ENCODE measurements at places on chromosomes 5 and 9. TPM values are rescaled to one million over a fixed set of nuclear protein-coding genes. Genes with fewer than 3 reads are reported as not detected.

The NIPAL4 gene
- not detected for total RNA-seq

DNA sequence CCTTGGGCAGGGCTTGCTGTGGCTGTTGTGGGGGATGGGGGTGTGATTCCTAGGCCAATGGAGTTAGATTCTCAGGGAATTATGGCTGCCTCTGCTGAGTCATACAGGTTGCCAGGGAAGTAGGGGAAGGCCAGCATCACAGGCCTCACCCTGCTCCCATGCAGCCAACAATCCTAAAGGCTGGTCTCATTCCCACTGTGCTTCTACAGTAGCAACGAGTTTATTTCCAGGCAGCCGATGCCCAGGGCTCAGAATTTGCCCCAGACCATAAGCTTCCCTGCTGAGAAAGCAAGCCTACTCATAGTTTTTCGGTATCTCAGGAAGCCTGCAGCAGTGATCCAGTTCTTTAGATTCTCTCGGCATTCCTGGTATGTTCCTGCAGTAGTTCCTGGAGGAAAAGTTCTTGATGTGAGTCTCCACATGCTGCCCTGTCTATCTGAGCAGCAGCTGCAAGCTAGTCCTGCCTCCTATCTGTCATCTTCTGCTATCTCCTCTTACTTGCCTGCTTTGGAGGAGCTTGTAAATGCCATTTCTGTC is 59.3 kb upstream of the SELENOP start:
- peaks cover 5% of the 10 kb centered on the region for H3K4me1 ChIP-seq
- no peak overlapping the region for H3K27ac ChIP-seq
- no peaks in the 10 kb centered on the region for H3K36me3 ChIP-seq
- no peak for DNase-seq
- no peaks in the 10 kb centered on the region for H3K27me3 ChIP-seq

DNA sequence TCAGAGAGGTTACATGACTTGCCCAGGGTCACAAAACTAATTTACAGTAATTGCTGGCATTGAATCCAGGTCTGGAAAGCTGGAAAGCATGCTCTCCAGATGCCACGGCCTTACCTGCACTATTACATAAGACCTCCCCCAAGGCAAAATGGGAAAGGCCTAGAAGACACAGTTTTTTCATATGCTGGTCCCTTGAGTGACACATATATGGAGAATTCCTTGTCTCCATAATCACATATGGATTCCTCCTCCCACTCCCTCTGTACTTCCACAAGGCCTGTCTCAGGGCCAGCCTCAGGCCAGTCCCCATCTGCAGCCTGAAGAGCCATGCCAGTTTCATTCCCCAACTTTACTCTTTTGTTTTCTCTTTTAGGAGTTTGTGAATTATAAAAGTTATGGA is 28.6 kb upstream of the MEIKIN start:
- H3K27ac ChIP-seq, result no peak overlapping the region
- no peak overlapping the region for H3K4me3 ChIP-seq
- H3K27me3 ChIP-seq, result no peaks in the 10 kb centered on the region
- DNase-seq, result no peak

DNA sequence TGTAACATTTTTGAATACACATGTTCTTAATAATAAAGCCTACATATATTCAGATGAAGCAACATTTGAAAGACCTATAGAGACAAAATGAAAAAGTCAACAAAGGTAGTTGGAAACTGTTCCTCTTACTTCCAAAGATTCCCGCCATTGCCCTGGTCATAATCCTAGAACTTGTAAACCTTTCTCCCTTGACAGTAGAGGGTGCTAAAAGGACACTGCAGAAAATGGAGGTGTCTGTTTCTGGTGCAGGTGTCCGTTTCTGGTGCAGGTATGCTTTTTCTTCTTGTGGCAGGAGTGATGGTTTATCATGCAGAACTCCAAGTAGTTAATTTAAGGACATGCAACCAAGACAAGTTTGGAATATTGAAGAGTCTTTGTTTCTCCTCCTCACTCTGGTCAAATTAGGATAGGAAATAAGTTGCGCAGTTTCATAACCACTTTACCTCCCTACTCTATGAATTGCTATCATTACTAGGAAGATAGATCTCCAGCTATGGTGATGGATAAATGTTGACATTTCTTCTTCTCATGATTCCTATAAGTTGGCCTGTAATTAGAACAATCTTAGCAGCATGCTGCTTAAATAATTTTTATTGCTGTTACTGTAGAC is 56.0 kb upstream of the FAM174A start:
- H3K36me3 ChIP-seq, result no peaks in the 10 kb centered on the region
- no peaks in the 10 kb centered on the region for H3K27me3 ChIP-seq
- no peak for DNase-seq
- H3K27ac ChIP-seq, result no peak overlapping the region

GRCh38 chr9:135732569-135733257 is 30.7 kb downstream of the KCNT1 start:
- H3K27me3 ChIP-seq, result peaks cover 40% of the 10 kb centered on the region
- H3K27ac ChIP-seq, result no peak overlapping the region
- no peak overlapping the region for H3K4me3 ChIP-seq
- H3K4me1 ChIP-seq, result no peaks in the 10 kb centered on the region
- no peaks in the 10 kb centered on the region for H3K36me3 ChIP-seq

DNA sequence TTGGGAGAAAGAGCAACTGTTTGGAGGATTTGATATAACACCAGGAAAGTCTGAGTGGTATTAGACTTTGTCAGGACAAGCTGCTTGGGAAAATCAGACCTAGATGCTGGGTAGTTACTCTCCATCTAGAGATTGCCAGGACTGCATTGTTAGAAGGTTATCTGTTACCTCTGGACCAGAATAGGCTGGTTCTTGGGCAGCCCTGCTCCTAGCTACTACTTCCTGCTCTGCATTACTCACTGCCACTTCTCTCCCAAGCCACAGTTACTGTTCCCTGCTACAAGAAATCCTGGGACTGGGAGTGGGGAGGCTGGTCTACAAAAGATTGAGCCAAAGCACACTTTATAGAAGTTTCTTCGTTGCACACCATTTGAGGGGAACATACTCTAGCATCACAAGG is 95.5 kb upstream of the KCNN2 start:
- H3K27ac ChIP-seq, result no peak overlapping the region
- DNase-seq, result no peak
- H3K4me3 ChIP-seq, result no peak overlapping the region
- H3K4me1 ChIP-seq, result no peaks in the 10 kb centered on the region
- H3K36me3 ChIP-seq, result no peaks in the 10 kb centered on the region
- no peaks in the 10 kb centered on the region for H3K27me3 ChIP-seq

The BARHL1 gene
- not detected for total RNA-seq

The FBP2 gene
- total RNA-seq, result 0.33 TPM

DNA sequence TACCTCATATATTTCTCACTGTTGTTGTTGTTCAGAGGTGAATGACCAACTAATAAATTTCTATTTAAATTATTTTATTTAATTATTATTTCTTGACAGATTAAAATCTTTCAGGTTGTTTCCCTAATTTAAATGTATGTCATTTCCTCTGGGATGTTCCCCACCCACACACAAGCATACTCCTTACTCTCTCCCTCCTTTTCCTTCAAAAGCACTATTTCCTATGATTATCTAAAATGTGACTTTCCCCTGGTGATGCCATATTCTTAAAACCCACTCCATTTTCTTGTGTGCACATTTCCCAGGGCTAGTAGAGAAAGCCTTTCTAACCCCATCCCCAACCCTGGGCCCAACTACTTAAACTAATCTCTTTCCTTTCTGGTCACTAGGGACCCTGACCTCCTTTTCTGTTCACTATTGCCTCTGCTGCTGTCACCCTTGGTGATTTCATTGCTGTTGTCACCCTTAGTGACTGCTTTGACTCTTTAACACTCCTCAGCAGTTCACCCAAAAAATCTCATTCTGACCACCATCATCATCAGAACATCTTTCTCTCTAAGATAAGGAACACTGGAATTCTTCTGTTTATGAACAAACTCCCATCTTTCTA is 16.8 kb downstream of the IL33 start:
- H3K4me1 ChIP-seq, result peaks cover 49% of the 10 kb centered on the region
- H3K27ac ChIP-seq, result peak overlapping the region; percentile 4
- no peak overlapping the region for H3K4me3 ChIP-seq
- no peaks in the 10 kb centered on the region for H3K27me3 ChIP-seq
- H3K36me3 ChIP-seq, result no peaks in the 10 kb centered on the region
- no peak for DNase-seq

DNA sequence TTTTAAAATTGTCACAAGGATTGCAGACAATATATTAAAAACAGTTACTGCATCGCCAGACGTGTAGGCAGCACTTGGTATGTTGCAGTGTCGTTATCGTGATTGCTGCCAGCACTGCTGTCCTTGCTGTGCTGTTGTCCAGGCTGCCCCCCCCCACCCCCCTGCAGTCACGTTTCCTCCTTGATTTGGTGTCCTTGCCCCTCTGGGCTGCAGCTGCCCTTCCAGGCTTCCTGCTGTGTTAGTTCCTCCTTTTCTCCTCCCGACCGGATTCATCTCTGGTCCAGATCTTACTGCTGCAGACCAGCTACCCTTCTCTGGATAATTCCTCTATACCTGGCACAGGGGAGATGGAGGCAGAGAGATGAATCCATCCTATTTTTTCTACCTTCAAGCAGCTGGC is 298.9 kb downstream of the TRIM32 start:
- no peak for DNase-seq
- H3K36me3 ChIP-seq, result no peaks in the 10 kb centered on the region
- H3K27me3 ChIP-seq, result peaks cover 7% of the 10 kb centered on the region
- H3K27ac ChIP-seq, result no peak overlapping the region

The EIF4E1B gene
- total RNA-seq, result not detected

DNA sequence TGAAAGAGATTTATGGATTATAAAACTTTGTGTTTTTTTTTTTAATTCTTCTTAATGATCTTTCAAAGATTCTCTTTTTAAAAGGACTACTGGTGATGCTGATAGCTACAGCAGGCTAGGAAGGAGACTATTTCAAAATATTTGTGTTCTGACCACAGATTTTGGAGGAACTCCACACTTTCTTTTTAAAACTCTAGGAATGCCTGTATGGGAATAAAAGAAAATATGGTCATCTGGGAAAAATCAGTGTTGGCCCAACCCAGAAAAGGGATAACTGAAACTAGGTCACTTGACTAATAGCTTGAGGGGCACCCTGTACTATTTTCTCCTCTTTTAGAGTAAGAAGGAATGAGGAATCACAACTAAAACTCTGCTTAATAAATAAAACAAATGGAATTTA is 97.6 kb upstream of the ADAMTS19 start:
- no peaks in the 10 kb centered on the region for H3K27me3 ChIP-seq
- H3K4me3 ChIP-seq, result no peak overlapping the region
- H3K27ac ChIP-seq, result no peak overlapping the region
- no peak for DNase-seq
- no peaks in the 10 kb centered on the region for H3K36me3 ChIP-seq
- H3K4me1 ChIP-seq, result no peaks in the 10 kb centered on the region

GRCh38 chr5:163548649-163549048 is 43.2 kb downstream of the MAT2B start:
- no peaks in the 10 kb centered on the region for H3K4me1 ChIP-seq
- H3K36me3 ChIP-seq, result no peaks in the 10 kb centered on the region
- no peak overlapping the region for H3K4me3 ChIP-seq
- no peaks in the 10 kb centered on the region for H3K27me3 ChIP-seq

The FAM221B gene
- total RNA-seq, result not detected

GRCh38 chr5:89024045-89024444 is 141.1 kb upstream of the MEF2C start:
- H3K36me3 ChIP-seq, result no peaks in the 10 kb centered on the region
- no peak overlapping the region for H3K27ac ChIP-seq
- no peak overlapping the region for H3K4me3 ChIP-seq
- no peaks in the 10 kb centered on the region for H3K4me1 ChIP-seq
- no peaks in the 10 kb centered on the region for H3K27me3 ChIP-seq

DNA sequence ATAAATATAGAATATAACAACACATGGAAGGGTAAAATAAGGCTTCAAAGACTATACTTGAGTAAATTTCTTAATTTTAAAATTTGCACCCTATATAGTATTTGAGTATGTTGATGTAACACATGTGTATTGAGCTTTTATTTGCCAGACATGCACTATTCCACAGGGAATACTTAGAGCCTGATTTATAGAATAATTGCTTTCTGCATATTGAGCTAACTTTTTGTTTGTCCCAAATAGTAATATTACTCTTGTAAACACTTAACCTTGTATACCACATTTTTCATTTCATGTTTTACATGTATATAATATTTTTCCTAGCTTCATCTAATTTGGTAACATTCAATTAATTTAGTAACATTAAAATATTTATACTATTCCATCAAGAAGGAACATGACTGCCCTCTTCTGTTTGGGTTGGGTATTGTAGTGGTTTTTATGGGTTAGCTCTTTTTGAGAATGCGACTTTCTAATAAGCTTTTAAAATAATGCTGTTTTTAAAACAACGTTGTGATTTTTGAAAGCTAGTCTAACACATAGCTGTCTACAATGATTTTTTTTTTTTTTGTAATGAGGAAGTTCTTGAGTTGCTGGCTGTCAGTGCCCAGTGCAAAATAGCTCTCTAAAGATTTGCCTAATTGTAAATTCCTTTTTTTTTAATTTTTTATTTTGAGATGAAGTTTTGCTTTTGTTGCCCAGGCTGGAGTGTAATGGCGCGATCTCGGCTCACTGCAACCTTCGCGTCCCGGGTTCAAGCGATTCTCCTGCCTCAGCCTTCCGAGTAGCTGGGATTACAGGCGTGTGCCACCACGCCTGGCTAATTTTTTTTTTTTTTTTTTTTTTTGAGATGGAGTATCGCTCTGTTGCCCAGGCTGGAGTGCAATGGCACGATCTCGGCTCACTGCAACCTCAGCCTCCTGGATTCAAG is 4.8 kb downstream of the SUB1 start:
- DNase-seq, result no peak
- H3K36me3 ChIP-seq, result peaks cover 63% of the 10 kb centered on the region
- no peak overlapping the region for H3K4me3 ChIP-seq

DNA sequence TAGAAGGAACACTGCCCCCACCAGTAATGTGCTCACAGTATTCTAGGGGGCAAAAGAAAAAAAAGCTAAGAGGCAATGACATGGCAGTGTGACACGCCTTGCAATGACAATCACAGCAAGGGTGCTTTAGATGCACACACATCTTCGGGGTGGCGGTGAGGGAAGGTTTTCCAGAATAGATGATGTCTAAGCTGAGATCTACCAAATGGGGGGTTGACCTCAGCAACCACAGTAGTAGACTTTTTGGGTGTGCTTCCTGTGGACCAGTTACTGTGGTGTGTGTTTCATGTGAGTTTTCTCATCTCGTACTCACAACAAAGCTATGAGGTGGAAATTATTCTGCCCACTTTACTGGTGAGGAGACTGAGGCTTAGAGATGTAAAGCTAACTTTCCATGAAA is 10.2 kb upstream of the IL12B start:
- H3K4me3 ChIP-seq, result no peak overlapping the region
- DNase-seq, result no peak
- no peaks in the 10 kb centered on the region for H3K36me3 ChIP-seq
- no peaks in the 10 kb centered on the region for H3K27me3 ChIP-seq
- no peak overlapping the region for H3K27ac ChIP-seq
